ENCODE measurements at places on chromosomes 2 and 18.

- DNase-seq: no peak
These were observed 571.9 kb upstream of the CRIM1 start for GRCh38 chr2:35783723-35784122.

- DNase-seq: no peak
These were observed 45.5 kb upstream of the C2orf66 start for GRCh38 chr2:196854629-196855028.

GRCh38 chr2:160175169-160176134 lies 24.6 kb downstream of the ITGB6 start:
- DNase-seq: no peak

DNA sequence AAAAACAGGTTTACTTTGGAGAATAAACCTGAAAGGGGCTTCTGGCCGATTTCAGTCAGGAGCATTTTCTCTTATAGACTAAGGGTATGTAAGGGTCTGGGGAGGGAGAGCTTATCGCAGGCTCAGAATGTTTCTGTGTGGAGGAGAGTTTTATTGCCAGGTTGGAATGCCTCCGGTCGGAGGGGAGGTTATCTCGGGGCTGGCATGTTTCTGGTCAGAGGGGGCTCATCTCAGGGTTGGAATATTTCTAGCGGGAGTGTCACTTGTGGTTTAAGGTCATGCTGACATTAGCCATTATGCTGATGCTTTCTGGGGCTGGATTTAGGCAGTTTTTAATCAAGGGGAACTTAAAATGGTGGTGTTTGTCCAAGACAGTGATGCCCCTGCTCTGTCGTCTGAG lies 333.6 kb downstream of the METTL4 start:
- no peak for DNase-seq

GRCh38 chr2:56714400-56714799 lies 530.6 kb downstream of the CCDC85A start:
- peak; percentile 15 for DNase-seq

DNA sequence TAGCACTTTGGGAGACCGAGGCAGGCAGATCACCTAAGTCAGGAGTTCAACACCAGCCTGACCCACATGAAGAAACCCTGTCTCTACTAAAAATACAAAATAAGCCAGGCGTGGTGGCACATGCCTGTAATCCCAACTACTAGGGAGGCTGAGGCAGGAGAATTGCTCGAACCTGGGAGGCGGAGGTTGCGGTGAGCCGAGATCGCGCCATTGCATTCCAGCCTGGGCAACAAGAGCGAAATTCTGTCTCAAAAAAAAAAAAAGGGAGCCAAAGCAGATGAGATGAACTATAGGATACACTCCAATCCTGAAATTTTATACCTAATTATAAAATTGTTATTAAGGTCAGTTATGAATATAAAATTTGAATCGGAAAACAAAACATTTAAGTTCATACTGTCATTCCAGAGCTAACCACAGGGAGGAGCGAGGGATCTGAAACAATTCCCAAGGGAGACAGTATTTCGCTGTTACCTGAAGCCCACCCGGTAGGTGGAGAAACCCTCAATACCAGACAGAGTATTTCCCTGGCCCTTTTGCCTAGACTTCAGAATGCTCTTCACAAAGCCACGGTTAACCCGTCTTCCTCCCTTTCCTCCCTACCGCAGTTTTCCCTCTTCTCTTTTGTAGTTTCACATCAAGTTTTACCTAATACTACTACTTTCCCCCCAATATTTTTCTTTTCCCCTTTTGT lies 1.4 kb downstream of the PPM1G start:
- peak; percentile 61 for DNase-seq

DNA sequence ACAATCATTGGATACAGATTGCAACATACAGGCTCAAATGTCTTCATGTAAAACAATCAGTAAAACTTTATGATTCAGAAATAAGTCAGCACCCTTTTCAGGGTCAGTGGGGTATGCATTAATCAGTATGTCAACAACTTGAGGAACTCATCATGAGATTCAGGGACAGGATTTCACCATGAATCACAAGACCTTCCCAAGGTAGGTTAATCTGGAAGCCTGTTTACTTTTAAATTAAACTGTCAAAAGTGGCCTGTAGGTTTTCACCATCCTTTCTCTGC lies 104.8 kb downstream of the SP100 start:
- DNase-seq: no peak

- DNase-seq: no peak
These were observed 98.1 kb downstream of the DCDC2C start for GRCh38 chr2:3801506-3801905.

- no peak for DNase-seq
These were observed 31.8 kb upstream of the SULT1C4 start for GRCh38 chr2:108345951-108346350.

DNA sequence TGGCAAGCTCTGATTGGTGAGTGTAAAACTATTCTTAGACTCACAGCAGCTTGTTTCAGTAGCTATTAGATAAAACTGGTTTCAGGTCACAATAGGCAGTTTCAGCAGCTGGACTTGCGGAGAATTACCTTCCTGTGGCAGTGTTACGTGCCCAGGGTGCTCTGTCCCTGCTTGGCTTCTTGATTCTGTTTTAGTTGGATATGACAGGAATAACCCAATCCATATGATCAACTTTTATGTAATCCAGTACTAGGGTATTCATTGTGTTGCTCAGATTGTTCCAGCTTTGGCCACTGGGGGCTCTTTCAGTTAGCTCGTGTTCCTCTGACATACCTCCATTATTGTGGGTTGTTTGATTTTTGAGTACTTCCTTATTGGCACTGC lies 43.1 kb downstream of the INPP4A start:
- DNase-seq: no peak

DNA sequence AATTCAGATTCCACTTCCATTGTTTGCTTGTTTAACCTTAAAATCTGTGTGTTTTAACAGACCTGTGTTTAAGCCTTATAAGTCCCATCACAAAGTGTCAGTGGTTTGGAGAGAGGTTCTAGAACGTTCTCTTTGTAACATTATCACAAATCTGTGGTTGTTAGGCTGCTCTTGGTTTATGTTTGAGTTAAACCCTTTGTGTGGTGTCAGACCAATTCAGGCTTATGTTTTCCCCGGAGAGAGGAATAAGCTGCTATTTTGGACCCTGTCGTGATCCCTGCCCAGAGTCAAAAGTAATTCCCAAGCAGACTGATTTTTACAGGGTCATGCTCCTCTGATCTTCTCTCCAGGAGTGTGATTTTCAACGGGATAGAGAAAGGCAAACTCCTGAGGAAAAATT lies 43.8 kb upstream of the LTBP1 start:
- no peak for DNase-seq

DNA sequence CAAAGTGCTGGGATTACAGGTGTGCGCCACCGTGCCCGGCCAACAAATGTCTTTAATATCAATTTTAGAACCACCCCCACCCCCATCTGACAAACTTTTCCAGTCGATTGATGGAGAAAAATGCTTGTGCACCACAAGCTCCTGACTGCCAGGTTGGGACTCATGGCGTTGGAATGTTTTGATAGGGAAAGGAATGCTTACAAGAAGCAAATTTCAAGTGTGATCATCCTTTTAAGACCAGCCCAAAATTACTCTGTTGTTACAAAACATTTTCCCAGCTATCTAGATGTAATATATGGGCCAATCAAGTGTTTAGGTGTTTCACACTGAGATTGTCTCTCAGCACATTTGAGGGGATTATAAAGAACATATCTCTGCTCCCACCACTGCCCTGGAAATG lies 45.2 kb downstream of the UBXN4 start:
- DNase-seq: peak; percentile 67

DNA sequence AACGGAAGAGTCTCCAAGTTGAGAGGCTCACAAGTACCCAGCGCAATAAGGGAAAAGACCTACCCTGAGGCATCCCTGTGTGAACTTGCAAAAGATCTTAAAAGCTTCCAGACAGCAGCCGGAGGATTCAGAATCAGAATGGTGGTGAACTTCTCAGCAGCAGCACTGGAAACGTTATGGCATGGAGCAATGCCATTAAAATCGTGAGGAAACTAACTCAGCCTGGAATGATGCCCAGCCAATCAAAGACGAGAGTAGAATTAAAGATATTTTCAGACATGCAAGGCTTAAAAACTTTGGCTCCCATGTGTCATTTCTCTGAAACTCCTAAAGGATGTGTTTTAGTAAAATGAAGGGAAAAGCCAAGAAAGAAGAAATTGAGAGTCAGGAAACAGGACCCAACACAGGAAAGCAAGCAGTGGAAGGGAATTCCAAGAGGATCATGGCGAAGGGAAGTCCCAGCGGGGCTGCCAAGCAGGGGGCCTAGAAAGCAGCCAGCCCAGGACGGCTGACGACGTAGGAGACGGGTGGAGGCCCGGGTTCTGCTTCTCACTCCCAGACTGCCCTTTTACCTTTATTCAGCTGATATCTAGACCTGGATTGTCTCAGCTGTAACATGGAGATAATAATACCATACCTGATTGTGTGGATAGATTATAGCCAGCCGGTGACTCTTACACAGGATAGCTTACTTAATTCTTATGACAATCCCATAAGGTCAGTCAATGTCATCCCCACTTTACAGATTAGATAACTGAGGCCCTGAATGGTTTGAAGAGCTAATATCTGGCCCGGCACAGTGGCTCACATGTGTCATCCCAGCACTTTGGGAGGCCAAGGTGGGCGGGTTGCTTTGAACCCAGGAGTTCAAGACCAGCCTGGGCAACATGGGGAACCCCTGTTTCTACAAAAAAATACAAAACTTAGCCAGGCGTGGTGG lies 92.8 kb downstream of the ASAP2 start:
- DNase-seq: no peak

GRCh38 chr2:231709636-231709980 lies 1.3 kb downstream of the PTMA start:
- no peak for DNase-seq

DNA sequence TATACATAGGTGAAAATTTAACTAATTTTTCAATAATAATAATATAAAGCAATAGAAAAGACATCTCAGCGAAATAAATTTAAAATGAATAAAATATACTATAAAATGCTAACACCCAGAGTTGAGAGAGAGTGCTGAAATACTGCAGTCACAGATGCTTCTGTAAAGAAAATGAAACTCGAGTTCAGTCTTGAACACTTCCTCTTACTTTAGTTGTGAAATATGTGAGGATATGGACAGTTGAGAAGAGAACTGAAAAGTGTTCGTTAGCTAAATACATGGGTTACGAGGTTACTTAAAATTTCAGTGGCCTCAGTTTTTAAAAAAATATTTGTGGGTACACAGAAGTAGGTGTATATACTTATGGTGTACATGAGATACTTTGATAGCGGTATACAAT lies 106.8 kb downstream of the DNAH7 start:
- no peak for DNase-seq

- DNase-seq: no peak
These were observed 311.8 kb upstream of the ST6GAL2 start for GRCh38 chr2:107197594-107198294.

- no peak for DNase-seq
These were observed 123.8 kb upstream of the PKDCC start for GRCh38 chr2:41924024-41924423.

GRCh38 chr2:20411361-20411894 lies 35.4 kb upstream of the RHOB start:
- peak; percentile 89 for DNase-seq

DNA sequence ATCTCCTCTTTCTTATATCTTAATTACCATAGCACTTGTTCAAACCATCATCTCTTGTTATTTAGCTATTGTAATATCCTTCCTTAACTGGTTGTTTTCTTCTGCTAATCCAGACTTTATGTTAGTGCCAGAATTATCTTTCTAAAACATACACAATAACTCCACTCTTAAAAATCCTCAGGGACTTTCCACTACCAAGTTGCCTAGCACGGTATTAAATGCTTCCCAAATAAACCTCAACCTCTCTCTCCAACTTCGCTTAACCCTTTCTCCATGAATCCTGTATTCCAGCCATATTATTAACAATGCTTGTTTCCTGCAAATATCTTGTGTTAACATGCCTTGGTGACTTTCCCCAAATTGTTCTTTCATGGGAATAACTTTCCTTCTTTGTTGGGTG lies 84.5 kb downstream of the FAM228A start:
- no peak for DNase-seq

DNA sequence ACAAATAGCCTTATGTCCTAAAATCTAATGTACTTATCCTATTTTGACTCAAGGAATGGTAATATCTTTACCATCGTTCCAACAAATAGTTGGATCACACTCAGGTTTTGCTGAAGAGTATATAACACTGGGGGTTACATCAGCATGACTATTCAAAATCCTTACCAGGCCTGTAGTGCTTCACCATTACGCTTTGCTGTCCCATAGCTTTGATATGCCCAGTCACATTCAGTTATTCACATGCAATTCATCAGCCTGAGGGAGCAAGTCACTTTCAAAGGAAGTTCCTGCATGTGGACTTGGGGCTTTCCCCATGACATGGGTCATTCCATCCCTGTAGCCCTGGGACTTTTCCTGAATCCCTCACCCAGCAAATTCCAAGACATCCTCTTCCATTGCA lies 39.6 kb downstream of the FTCDNL1 start:
- DNase-seq: no peak

DNA sequence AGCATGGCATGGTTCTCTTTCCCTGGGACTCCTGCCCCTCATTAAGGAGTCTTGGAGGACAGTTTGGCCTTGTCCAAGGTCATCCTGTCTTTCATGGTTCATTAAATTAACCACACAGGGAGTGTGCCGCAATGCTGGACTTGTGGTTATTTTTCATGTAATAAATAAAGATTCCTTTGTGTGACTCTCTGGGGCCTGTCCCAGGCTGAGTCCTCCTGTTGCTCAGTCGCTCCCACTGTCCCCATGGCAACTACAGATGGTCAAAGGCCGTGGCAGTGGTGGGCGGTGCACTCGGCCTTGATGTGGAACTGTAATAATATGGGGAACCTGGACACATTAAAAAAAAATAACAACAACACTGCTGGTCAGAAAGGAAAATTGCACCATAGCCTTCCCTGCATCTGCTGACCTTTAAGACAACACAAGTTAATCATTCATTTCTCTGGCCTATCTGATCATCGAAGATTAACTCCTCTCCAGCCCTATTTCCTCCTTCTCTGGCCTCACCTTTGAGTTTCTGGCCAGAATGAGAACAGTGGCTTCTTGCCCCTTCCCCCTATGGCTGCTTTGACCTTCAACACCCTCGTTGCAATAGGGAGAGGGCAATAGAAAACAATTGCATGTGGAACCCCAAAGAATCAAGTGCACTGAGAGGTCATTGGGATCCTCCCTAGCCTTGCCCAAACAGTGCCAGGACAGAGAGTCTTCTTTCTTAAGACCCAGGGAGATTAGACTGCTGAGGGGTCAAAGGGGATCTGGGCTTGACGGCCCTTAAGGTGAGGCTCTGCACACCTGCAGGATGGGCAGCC lies 44.7 kb downstream of the PSD4 start:
- no peak for DNase-seq

DNA sequence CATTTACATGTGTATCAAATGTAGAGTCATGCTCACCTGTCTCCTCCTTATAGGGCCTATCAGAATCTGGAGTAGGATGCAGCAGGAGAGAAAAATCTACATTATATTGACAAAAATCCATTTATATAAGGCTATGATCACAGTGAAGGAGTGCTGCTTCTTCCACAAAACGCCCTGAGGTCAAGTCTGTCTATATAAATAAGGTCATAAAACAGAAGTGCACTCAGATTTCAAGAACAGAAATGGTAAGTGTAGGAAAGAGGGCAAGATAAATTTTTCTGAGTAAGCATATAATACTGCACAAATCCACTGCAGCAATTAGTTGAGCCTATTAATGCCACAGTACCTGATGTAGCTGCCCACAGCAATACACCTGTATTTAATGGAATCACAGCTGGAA lies 51.8 kb downstream of the COL5A2 start:
- no peak for DNase-seq

- no peak for DNase-seq
These were observed 19.8 kb upstream of the GPR17 start for GRCh38 chr2:127626175-127626574.
